ENCODE measurements at places on chromosomes 1 and 21. TPM values are rescaled to one million over a fixed set of nuclear protein-coding genes. Genes with fewer than 3 reads are reported as not detected.

TMEM81 gene
- 0.60 TPM for total RNA-seq

GCSAML gene
- total RNA-seq, result not detected

RGS8 gene
- total RNA-seq, result not detected

LAMC1 gene
- 383 TPM for total RNA-seq

CAPN8 gene
- total RNA-seq, result not detected

TAL1 gene
- 25.8 TPM for total RNA-seq

LAD1 gene
- total RNA-seq, result not detected

FAM72A gene
- total RNA-seq, result 7.9 TPM

MMEL1 gene
- total RNA-seq, result 0.25 TPM

ETV3L gene
- total RNA-seq, result not detected

ZBTB8A gene
- total RNA-seq, result 3.0 TPM

YARS1 gene
- 98.2 TPM for total RNA-seq

RNU1-3 gene
- not detected for total RNA-seq

BMP8B gene
- not detected for total RNA-seq

CELF3 gene
- total RNA-seq, result not detected

Data from mammary microvascular endothelial cell (primary cell).